Left lobe of liver (tissue), 2 donors: ENCODE measurements at places on chromosomes 4 and X.

DNA sequence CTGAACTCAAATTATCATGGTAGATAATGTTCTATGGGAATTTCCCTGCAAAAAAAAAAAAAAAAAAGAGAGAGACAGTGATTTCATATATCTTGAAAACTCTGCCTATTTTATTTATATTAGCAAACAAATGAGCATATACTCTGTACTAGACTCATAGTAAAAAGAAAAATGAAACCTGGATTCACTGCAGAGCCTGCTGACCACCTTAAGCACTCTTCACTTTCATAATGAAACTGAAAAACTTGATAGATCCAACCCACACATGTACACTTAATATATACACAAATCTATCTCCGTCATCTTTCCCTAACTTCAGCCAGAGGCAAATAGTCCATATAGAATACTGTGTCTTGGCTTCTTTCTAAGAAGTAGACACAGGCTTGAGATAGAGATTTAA lies 226.1 kb upstream of the KCNIP4 start:
- no peak for DNase-seq

GRCh38 chrX:97938706-97939105 lies 1055.0 kb downstream of the RPA4 start:
- DNase-seq: no peak

DNA sequence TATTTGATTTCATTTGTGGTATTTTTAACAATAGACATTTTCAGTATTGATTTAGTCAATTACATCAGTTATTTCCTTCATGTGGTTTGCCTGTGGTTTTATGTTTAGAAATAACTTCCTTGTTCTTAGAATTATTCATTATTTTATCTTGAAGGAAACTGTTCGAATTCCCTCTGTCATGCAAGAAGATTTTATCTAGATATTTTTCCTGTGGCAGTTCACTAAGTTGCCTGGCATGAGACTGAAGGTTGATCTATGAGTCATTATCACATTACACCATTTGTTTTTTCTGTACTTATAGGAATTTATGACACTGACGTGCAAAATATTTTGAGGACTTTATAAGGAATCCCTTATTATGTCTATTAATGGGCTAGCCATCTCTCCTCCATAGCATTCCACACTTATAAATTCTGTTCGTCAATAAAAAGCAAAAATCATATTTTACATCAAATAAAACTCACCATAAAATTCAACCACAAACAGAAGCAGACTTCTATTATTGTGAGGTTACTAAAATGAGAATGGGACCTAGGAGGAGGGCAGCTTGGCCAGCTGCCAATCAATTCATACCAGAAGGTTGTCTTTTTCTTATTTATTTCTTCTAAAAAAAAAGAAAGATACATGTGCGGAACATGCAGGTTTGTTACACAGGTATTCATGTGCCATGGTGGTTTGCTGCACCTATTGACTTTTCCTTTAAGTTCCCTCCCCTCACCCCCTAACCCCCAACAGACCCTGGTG lies 179.0 kb downstream of the KCNIP4 start:
- no peak for DNase-seq

DNA sequence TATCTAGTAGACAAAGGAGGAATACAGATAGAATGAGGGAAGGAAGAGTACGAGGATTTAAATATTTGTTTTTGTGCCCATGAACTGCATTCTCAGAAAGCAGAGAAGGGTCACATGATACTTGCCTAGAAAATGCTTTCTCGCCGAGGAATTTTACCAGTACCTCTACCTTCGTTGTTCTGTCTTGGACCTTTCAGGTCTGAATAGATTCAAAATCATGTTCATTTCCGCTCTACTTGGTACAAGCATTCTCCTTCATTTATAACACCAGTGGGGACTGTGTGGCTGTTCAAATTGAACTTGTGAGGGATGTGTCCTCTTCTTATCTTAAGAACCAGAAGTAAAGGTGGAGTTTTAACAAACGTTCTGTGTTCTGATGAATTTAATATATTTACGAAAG lies 1.9 kb downstream of the USP38 start:
- DNase-seq: no peak

- no peak for DNase-seq
Measured at GRCh38 chr4:95161781-95162469, 386.8 kb downstream of the UNC5C start.

- no peak for DNase-seq
Measured at GRCh38 chrX:150364347-150365050, 1.4 kb downstream of the MAMLD1 start.

DNA sequence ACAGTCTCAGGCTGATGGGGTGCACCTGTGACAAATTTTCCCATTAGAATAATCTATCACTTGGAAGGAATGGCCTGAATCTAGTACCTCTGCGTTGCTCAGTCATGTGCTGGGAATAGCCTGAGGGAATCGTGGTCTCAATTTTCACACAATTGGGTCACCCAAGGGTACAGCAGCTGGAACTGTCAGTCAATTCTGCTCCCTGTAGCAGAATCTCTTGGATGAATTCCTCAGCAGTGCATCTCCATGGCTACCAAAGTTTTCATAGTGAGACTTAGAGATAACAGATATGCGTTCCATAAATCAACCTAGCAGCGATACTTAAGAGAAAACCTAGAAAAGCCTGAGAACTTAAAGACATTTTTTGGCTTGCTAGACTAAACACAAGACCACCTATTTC lies 288.7 kb upstream of the CTSO start:
- DNase-seq: no peak
